ENCODE measurements at places on chromosomes 16 and 17. TPM values are rescaled to one million over a fixed set of nuclear protein-coding genes. Genes with fewer than 3 reads are reported as not detected.

DNA sequence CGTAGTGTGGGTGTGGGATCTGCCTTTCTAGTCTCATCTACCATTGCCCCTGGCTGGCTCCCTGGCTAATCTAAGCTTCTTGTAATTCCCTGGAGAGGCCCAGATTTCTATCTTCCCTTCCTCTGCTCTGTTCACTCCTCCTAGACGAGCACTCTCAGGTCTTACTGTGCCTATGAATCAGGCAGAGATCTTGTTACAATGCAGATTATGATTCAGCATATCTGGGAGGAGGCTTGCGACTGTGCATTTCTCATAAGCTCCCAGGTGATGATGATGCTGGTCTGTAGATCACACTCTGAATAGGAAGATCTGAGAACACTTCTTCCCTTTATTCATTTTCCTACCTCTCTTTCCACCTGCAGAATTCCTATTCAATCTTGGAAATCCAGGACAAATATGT, 200.1 kb downstream of the CBLN1 start:
- DNase-seq: no peak

TRIM37 gene
- total RNA-seq: 23.7 TPM

BAIAP2 gene
- 1.5 TPM for total RNA-seq

AATK gene
- total RNA-seq: 1.8 TPM

OR2C1 gene
- total RNA-seq: not detected

DNA sequence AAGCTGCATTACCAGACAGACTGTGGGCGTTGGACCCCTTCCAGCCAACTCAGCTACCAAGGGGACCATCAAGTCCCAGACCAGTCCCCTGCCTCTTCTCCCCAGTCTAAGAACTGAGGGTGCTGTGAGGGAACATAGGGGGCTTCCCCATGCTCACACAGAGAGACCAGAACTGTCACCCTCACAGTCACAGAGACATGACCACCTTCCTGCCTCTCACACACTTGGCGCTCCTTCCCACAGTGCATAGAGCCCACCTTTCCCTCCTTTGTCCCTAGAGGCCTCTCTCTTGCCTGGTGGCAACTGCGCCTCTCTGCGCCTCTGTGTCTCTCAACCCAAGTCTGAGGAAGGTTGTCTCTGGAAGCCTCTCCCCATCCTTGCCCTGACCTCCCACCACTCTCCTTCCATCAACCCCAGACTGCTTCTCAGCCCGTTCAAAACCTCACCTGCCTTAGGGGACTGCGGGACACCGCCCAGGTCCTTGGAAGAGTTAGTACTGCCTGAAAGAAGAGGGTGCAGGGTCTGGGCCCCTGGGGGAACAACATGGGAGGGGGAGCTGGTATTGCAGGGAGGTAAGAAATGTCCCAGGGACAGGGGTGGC, 6.1 kb upstream of the LHX1 start:
- no peak for DNase-seq
